ENCODE measurements at places on chromosomes 5 and 9.

GRCh38 chr5:1108865-1109174 is 3.0 kb downstream of the SLC12A7 start:
- DNase-seq, result no peak

DNA sequence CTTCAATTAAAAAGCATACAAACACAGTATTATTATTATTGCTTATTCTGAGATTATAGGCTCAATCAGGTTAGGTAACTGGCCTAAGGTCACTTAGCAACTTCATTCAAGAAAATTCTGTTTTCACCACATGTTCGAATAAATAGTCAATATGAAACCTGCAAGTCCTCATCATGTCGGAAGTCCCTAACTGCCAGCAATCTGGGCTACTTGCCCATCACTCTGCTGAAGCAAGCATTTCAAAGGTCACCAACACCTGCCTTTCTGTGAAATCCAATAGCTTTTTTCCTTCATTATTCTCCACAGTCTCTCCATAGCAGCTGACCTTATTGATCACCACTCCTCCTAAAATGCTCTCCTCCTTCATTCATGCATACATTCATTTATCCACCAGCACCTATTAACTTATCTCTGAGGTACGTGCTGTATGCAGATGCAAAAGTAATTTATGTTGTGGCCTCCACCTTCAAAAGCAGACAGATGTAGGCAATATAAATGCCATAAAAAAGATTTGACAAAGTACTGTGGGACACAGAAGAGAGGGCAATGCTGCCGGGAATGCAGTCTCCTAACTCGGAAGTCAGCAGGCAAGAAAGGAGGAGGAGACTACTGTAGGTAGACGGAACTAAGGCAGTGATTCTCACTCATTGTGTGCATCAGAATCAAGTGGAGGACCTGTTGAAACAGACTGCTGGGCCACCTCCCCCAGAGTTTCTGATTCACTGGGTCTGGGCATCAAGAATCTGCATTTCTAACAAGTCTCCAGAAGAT is 310.9 kb downstream of the BNC2 start:
- no peak for DNase-seq

- DNase-seq, result no peak
Observed at GRCh38 chr9:1454616-1455347, 404.6 kb downstream of the DMRT2 start.

- DNase-seq, result no peak
Observed at GRCh38 chr9:101387871-101388506, 3.2 kb upstream of the BAAT start.
